ENCODE measurements at places on chromosomes 5 and 9. TPM values are rescaled to one million over a fixed set of nuclear protein-coding genes. Genes with fewer than 3 reads are reported as not detected.

DNA sequence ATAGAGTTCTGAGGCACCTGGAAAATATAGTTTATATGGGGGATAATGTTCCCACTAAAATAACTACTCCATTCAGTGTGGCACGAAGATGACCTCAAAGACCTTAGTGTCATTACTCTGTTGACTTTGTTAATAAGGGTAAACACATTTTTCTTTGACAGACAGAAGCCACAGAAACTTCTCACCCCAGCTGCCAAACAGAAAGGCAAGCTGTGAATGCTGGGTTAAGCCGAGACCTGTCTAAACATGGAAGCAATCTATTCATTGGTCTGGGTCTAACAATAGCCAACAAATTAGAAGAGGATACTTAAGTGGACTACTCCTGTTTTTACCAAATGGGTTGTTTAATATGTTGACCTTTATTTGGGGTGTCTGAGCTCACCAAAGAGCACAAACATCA is 171.4 kb downstream of the TLE1 start:
- DNase-seq: no peak

DNA sequence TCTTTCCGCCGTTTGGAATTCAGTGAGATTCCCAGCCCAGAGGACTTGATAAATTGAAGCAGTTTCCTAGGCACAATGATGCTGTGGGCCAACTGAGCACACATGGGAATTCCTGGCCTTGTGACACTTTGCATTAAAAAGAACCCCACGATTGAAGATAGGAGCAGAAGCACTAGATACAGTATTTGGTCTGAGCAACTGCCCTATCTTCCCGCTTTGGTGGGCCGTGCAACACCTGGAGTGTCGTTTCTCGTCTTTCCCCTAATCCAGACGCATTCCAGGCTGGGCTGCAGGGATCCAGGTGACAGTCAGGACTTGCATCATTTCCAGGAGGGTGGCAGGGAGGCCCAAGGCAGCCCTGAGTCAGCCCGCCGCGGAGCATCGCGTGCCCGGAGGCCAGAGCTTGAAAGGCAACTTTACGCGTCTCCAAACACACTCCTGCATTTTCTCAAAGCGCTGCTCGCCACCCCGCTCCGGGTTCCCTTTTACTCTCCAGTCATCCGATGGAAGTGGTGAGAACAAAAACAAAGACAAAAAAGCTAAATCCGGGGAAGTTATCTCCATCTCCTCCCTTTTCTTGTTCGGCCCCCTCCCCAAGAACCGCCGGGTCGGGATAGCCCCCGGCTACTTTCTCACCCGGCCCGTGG is 753 bp upstream of the STC2 start:
- no peak for DNase-seq

GRCh38 chr5:141560725-141561483 is 57.9 kb downstream of the DIAPH1 start:
- DNase-seq: no peak

Gene AQP3
- 183 TPM for polyA plus RNA-seq

GRCh38 chr5:144179226-144179625 is 8.6 kb downstream of the KCTD16 start:
- DNase-seq: no peak

Gene LCN9
- not detected for polyA plus RNA-seq

Gene GALNT12
- 5.2 TPM for polyA plus RNA-seq

Gene CARTPT
- polyA plus RNA-seq: not detected

- DNase-seq: no peak
These were observed 27.8 kb downstream of the NUTM2F start for GRCh38 chr9:94300470-94301301.

DNA sequence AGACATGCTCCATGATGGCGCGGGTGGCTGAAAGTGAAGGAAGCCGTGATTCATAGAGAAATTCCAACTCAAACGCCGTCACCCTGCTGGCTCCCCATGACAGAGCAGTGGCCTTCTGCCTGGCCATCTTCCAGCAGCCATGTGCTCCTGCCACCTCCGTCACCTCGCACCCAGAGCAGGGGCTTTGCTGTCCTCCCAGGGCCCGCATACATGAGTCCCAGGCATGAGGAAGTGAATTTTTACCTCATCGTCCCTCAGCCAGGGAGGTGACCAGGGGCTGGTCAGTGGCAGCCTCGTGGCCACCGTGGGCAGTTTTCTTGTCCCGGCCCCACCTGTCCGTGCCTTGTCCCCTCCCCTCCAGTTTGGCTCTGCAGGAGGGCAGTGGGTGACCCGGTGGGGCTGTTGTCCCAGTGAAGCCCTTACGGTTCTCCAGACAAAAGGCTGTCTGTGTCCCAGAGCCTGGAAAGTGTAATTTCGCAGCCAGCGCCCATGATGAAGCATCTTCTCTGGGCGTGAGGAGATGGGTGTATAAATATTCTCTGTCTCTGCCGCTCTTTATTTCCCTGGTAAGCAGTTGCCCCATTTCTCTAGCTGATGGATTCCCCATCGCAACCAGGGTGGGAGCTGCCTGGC is 124.0 kb upstream of the LMX1B start:
- DNase-seq: no peak

Gene TAF1L
- polyA plus RNA-seq: not detected

Gene SLC25A2
- not detected for polyA plus RNA-seq

Gene DDX46
- 27.5 TPM for polyA plus RNA-seq
